NAMALWA (cell line): ENCODE measurements at places on chromosomes 4 and X.

GRCh38 chr4:137367620-137368019 is 164.7 kb downstream of the PCDH18 start:
- no peak for DNase-seq

DNA sequence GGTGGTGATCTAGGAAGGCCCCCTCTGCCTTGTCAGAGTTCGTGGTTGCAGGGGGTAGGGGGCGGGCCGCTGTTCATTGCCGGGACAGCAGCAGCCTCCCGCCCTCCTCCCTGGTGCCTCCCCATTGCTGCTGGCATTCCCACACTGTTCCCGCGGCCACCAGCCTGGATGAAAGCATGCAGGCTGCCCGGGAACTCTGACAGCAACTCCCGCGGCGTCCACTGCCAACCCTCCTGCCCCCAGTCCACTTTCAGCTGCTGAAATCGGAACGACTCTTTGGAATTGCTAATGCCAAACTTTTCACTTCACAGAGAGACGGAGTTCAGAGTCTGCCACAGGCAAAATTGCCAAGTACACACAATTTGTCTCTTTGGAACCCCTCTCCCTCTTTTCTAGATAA is 121.9 kb downstream of the BEND2 start:
- DNase-seq = no peak

- no peak for DNase-seq
Observed at GRCh38 chr4:34202154-34202553, 2042.2 kb downstream of the ARAP2 start.

DNA sequence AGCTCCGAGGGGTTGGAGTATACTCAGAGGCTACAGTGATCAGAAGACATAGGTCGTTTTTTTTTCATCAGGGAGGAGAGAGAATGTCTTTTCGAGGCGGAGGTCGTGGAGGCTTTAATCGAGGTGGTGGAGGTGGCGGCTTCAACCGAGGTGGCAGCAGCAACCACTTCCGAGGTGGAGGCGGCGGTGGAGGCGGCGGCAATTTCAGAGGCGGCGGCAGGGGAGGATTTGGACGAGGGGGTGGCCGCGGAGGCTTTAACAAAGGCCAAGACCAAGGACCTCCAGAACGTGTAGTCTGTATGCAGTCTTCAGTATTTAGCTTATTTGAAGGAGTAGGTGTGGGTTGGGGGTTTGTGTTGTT is 500 bp downstream of the GAR1 start:
- no peak for DNase-seq

- DNase-seq = no peak
Observed at GRCh38 chr4:38131371-38132091, 171.3 kb downstream of the PTTG2 start.

GRCh38 chrX:85995641-85996040 is 51.7 kb downstream of the CHM start:
- DNase-seq = no peak

GRCh38 chr4:183986971-183987946 is 82.2 kb downstream of the STOX2 start:
- DNase-seq = no peak
